ENCODE measurements at places on chromosomes 12 and 14. TPM values are rescaled to one million over a fixed set of nuclear protein-coding genes. Genes with fewer than 3 reads are reported as not detected.

Gene PPP1R1A
- total RNA-seq: 77.3 TPM

Gene FSCB
- not detected for total RNA-seq

GRCh38 chr12:47995981-47996401 lies 8.3 kb downstream of the COL2A1 start:
- no peak for DNase-seq
- H3K4me1 ChIP-seq: peaks cover 14% of the 10 kb centered on the region
- H3K27me3 ChIP-seq: peaks cover 31% of the 10 kb centered on the region
- H3K4me3 ChIP-seq: no peak overlapping the region

- no peak overlapping the region for H3K4me3 ChIP-seq
- DNase-seq: no peak
- no peaks in the 10 kb centered on the region for H3K4me1 ChIP-seq
- no peak overlapping the region for H3K27ac ChIP-seq
- peaks cover 9% of the 10 kb centered on the region for H3K27me3 ChIP-seq
Observed at GRCh38 chr14:56733396-56733795, 76.9 kb downstream of the OTX2 start.

GRCh38 chr12:553216-554000 lies 93.7 kb downstream of the B4GALNT3 start:
- no peak overlapping the region for H3K27ac ChIP-seq
- H3K36me3 ChIP-seq: no peaks in the 10 kb centered on the region
- peak; percentile 76 for DNase-seq
- H3K27me3 ChIP-seq: no peaks in the 10 kb centered on the region
- no peak overlapping the region for H3K4me3 ChIP-seq

All from heart left ventricle (tissue), 16 donors.